Dorsolateral prefrontal cortex (tissue), 122 donors: ENCODE measurements at places on chromosomes 13 and 19.
A peak's percentile ranks its signal among the peaks of the same experiment; 100 is the strongest.

GRCh38 chr13:109151255-109151654 is 521.8 kb downstream of the MYO16 start:
- DNase-seq: no peak

DNA sequence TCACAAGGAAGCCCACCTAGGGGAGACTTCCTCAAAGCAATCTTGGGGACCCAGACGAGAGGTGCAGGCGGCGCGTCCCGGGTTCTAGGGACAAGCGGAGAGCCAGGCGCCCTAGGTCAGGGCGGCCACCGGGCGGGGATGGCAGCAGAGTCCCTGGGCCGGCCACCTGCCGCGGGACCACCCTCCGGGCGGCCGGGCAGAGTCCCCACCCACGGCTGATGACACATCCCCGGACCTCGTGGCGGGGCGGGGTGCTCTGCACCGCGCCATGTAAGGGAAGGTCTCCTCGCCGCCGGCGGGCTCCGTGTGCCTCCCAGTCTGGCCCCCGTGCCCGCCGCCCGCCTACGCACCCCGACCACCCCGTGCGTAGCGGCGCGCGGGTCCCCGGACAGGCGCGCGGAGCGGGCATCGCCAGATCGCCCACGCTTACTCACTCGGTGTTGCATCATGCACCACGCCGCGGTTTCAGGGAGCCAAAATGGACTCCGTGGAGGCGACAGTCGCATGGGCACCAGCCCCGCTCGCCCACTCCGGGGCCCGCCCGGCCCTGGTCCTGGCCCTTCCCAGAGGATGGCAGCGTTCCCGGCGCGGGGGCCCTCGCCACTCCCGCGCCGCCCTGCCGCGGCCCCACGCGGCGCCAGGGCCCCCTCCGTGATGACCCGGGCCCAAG is 643 bp downstream of the SLC7A1 start:
- DNase-seq: peak; percentile 72

DNA sequence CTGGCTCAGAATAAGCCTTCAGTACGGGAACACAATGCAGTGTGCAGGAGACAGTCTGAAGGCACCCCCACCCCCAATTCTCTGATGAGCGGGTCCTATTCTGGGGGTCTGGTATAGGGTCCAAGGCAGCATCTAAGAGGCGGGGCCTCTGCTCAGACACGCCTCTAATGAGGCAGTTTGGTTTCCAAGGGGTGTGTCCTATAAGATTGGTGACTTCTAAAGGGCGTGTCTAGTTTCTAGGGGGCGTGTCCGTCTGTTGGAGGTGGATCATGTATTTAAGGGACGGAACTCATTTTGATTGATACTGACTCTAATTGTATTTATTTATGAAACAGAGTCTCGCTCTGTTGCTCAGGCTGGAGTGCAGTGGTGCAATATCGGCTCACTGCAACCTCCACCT is 8.7 kb downstream of the FIZ1 start:
- DNase-seq: no peak

DNA sequence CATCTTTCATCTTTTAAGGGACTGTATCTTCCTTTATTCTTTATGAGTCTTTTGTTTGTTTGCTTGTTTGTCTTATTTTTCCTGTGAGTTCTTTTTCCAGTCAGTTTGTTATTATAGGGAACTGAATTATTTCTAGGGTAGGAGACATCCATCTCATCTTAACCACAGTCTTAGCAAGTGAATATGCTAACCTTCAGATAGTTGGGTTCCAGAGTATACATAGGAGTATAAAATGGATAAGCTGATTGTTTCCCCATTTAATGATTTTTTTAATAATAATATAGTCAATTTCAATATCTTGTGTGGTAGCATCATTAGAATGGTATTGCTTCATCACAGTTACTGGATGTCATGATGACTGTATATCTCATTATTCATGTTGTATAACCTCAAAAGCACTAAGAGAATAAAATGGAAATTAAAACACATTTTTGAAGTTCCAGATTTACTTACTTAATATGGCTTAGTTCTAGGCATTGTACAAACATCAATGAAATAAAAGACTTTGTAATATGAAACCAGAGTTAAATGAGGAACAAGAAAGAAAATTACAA is 33.0 kb downstream of the GPC6 start:
- no peak for DNase-seq

DNA sequence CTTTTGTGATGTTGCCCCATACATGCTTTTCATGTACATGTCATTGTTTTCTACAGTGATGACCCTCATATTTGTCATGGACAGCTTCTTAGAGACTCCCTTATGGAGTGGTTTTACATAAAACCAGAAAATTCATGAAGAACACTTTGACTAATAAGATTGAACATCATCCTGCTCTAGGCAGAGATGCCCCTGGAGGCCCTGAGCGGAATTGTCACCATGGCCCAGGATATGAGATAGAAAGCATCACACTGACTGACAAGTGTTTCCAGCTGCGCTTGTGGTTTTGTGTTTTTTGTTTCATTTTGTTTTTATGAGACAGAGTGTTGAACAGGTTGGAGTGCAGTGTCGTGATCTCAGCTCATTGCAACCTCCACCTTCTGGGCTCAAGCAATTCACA is 22.2 kb downstream of the ZNF701 start:
- no peak for DNase-seq

- peak; percentile 73 for DNase-seq
These were observed 22.0 kb downstream of the ITGBL1 start for GRCh38 chr13:101474419-101474957.

DNA sequence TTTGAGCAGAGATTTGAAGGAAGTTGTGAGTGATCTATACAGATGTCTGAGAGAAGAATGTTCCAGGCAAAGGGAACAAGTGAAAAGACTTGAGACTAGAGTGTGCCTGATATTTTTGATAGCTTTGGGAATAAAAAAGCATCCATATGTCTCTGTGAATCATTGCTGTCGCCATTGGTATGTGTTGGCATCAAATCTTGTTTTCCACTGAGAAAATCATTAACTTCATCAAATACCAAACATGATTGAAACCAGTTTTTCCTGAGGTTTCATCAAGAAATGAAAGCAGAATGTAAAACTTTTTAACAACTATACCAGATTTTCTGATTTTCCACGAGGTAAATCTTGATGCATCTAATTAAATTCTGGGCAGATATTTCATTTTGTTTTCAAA is 862.6 kb downstream of the DIAPH3 start:
- DNase-seq: no peak

- no peak for DNase-seq
These were observed 8.6 kb upstream of the SPIB start for GRCh38 chr19:50410109-50410508.

DNA sequence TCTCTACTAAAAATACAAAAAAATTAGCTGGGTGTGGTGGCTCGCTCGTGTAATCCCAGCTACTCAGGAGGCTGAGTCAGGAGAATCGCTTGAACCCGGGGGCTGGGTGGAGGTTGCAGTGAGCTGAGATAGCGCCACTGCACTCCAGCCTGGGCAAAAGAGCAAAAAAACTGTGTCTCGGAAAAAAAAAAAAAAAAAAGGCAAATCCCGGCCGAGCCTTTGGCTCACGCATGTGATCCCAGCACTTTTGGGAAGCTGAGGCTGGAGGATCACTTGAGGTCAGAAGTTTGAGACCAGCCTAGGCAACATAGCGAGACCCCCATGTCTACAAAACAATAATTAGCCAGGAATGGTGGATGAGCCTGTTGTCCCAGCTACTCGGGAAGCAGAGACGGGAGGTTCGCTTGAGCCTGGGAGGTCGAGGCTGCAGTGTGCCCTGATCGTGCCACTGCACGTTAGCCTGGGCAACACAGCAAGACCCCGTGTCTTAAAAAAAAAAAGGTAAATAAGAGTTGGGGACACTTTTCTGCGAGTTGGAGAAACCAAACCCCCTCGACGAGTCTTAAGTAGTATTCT is 574 bp upstream of the GPX4 start:
- DNase-seq: no peak

DNA sequence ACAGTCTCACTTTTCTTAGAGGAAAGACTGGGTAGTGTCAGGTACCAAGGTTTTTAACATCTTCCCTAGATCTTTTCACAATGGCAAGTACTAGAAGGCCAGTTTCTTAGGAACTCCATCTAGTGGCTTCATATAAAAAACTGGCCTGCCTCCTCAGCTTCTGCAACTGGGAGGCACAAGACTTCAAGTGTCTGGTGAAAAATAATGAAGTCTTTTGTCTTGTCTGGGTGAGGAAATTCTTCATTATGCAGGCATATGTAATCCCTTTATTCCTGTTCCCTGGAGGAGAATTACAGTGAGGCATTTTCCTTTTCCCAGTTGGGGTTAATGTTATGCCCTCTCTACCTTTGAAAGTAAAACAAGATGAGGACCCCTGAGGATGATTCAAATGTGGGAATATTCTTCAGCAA is 300.5 kb downstream of the NALCN start:
- no peak for DNase-seq
